T47D (cell line): ENCODE measurements at places on chromosomes 16 and 17.

DNA sequence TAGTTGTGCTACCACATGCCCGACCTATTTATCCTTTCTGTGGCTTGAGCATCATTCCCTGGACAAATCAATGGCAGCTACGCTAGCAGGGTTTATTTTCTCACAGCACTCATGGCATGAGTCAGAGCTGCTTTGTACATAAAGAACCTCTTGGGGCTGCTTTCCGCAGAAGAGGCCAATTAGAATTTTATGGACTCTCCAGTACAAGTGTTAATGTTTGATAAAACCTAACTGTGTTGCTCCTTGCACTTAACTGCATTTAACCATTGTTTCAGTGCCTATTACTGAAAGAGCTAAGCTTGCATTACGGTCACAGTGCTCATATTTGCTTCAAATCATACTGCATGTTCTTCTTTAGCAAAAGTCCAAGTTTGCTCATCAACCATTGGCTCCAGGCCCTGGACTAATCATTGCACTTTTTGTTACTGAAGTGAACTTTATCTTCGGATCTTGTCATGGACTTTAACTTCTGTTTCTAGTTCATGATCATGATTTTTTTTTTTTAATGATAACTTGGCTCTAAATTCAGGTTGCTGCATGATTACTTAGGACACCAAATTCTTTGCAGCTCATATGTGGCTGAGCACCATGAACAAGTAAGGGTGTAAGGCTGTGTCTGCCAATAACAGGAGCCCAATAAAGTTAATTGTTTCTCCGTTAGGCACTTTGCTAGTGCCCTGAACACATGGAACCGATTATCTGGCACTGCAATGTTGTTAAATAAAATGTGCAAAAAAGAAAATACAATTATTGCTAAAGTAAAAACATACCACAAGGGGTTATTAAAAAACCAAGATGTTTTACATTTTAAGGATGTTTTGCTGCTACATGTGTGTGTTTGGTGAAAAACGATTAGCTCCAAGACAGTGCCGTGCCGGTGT is 492.2 kb downstream of the KCNJ2 start:
- no peak for DNase-seq

GRCh38 chr17:10798332-10798749 is 5.6 kb downstream of the TMEM238L start:
- DNase-seq: no peak

- no peak for DNase-seq
Measured at GRCh38 chr16:71622088-71622487, 3.9 kb upstream of the MARVELD3 start.

GRCh38 chr17:76492989-76493501 is 8.2 kb downstream of the RHBDF2 start:
- no peak for DNase-seq

DNA sequence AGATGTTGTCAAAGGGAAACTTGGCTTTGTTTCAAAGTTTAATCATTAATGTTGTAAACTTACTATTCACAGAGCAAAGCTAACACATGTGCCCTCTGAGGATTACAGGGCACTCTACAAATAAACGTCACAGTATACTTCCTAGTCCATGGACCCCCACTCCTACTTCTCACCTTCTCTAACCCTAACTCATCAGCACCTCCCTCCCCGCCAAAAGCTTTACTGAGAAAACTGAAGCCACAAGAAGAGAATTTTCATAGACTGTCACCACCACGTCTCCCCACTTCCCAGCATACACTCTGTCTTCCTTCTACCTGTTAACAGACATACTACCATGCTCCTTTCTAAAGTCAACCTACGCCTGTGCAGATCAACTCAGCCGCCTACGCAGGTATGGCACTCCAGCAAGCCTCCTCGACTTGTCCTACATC is 29.0 kb downstream of the HELZ start:
- DNase-seq: no peak

DNA sequence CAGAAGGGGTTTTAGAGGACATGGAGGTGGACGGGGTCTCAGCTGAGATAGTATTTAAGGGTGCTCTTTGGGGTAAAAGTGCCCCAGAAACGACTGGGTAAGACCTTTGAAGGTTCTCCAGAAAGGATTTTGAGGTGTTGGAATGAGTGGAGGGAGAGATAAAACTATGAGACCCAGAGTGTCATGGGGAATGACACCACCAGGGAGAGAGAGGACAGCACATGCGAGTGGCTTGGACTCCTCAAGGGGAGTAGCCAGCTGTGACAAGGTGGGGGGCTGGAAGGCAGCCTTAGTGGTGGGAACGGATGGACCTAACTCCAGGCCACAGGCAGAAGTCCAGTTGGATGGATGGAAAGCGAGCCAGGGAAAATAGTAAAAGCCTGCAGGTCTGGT is 19.2 kb upstream of the PITPNM3 start:
- no peak for DNase-seq

DNA sequence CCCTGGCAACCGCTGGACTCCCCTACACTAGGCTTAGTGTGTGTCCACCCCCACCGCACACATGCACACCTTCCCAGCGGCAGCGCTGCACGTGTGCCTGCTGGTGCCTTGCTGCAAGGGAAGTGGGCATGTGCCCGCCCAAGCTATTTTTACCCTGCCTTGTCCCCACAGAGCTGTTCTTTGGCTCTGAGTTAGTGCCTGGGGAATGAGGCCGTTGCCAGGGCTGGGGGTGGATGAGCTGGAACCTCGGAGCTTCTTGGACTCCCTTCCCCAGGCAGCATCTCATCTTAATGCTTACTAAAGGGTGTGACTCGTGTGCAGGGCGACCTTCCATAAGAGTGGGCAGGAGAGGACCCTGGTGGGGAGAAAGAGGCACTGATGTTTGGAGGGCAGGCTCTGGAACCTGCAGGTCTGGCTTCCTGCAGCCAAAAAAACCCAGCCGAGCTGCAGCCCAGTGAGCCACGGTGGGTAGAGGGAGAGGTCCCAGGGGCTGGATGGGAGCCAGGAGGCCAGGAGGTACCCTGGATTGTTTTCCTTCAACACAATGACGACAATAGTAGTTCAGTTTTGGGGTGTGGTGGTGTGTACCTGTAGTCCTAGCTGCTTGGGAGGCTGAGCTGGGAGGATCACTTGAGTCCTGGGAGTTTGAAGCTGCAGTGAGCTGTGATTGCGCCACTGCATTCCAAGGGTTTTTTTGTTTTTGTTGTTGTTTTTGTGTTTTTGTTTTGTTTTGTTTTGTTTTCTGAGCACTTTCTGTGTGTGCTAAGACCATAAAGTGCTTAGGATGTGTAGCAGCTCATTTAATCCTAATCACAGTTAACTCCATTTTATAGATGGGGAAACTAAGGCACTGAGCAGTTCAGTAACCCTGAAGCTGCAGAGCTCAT is 119.1 kb downstream of the RAB11FIP4 start:
- DNase-seq: no peak

- DNase-seq: no peak
Measured at GRCh38 chr16:68229431-68230175, 6.3 kb downstream of the ESRP2 start.

- peak; percentile 58 for DNase-seq
Measured at GRCh38 chr16:72066747-72067146, 3.7 kb downstream of the HPR start.

- DNase-seq: no peak
Measured at GRCh38 chr16:28208824-28209223, 2.9 kb downstream of the XPO6 start.
